ENCODE measurements at places on chromosomes 7 and 10.
A peak's percentile ranks its signal among the peaks of the same experiment; 100 is the strongest.

DNA sequence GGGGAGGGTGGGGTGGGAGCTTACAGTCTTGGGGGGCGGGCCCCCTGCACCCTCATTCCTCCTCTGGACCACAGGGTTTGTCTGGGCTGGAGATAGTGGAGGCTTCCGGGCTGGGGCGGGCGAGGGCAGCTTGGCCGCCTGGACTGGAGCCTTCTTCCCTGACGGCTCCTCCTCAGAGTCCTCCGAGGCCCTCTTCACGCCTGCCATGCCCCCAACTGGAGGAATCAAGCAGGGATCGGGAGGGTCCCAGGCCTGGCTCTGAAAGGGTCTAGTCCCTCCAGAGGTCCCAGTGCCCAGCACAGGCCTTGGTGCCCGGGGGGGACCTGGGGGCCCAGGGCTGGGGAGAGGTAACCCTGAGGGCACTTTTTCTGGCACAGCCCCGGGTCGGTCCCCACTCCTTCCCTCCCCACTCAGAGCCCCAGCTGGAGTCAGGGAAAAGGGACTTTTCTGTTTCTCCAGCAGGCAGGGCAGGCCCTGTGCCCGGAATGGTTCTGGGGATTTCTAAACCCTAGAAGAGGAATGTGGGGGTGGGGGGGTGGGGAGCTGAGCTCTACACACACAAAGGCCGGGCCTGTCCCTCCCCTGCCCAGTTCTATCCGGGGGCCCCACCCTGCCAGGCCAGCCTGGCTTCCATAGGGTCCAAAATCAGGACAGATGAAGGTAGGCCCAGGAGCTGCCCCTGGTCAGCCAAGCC lies 11.6 kb downstream of the MICALL2 start:
- DNase-seq: no peak

- DNase-seq: no peak
Measured at GRCh38 chr7:104410742-104411141, 82.3 kb downstream of the LHFPL3 start.

DNA sequence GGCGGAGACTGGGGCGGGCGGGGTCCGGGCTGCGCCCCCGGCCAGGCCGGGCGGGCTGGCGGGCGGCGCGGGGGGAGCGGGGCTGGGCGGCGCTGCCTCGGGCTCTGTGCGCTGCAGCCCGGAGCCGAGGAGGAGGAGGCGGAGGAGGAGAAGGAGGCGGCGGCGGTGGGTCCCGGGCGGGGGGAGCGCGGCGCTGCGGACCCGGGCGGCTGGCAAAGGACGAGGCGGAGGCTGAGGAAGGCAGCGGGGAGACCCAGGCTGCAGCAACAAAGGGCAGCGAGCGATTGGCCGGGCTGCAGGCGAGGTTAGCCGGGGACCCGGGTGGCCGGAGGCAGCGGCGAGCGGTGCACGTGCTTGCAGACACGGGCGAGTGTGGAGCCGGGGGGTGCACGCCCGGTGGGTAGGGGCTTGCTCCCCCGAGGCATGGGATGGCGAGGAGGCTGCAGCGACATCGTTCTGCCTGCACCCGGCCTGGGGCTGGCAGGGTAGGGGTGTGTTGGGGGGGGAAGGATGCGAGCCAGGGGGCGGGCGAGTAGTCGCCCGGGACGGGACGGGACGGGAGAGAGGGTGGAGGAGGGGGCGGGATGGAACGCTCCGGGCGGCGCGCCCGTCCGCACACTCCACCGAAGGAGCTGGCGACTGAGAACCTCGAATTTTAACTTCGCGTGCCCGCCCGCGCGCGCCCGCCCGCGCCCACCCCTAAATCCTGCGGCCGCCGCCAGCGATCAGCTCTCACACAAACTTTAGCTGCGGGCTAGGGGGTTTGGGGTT lies 844 bp upstream of the KAT6B start:
- peak; percentile 10 for DNase-seq

GRCh38 chr7:69932034-69932628 lies 333.9 kb downstream of the AUTS2 start:
- DNase-seq: no peak
